ENCODE measurements at places on chromosomes 7 and 10.
A peak's percentile ranks its signal among the peaks of the same experiment; 100 is the strongest.

- no peak for DNase-seq
Observed at GRCh38 chr10:133466683-133467275, 13.0 kb downstream of the SCART1 start.

DNA sequence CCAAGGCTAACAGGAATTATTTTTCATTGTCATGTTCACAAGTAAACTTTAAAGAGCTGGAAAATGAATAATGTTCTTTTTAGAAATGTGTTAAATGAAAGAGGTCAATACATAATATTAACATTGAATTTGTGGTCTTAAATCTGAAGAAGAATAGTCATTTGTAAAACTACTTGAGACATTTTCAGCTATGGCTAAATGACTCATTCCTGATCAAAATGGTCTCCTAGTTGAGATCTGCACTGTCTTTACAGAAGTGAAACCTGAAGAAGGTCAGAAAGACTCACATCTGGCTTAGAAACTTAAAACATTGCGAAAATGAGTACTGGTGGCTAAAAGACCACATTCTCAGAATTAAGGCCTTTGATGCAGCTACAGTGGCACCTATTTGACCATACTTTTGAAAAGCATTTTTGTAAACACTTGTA lies 5.9 kb downstream of the PIK3CG start:
- peak; percentile 44 for DNase-seq

DNA sequence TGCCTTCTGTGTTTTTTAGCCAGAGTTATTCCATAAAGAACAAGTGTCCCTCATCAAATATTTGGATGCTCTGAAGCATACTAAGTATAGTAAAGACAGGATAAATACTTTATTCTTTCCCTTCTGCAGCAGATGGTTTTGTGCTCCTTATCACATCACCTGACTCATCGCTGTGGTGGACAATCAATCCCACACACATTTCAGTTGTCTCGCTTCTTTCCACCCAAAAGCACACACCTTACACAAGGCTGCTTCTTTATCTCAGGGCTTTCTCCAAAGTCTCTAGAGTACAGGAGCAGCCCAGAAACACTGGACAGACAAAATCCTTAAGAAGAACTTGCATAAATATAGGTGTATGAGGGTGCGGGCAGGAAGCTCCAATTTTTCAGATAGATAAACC lies 43.4 kb downstream of the IGF2BP3 start:
- no peak for DNase-seq

GRCh38 chr10:13873196-13873595 lies 286.4 kb downstream of the PRPF18 start:
- DNase-seq = no peak

DNA sequence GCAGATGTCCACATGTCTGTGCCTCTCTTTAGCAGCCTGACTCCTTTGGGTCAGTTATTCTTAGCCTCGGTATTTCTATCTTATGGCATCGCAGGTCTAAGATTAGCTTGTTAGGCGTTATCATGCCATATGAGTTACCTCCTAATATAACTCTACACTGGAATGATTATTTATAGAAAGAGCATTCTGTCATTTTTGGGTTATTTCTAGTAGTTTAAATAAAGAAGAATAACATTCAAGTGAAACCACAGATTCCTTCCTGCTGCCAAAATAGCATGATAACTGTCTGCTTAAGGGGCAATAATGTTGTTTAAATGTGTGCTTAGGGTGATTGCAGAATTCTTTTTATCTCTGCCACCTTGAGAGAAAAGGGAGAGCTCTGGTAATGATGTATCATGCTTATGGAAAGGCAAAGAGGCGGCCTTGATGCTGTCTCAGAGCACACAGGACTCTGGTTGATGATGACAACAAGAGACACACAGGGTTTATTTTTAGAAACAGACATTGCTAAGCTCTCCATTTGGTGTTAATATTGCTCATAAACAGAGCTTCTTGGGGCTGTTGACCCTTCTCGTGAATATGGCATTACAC lies 10.4 kb downstream of the HDAC9 start:
- DNase-seq = peak; percentile 48

DNA sequence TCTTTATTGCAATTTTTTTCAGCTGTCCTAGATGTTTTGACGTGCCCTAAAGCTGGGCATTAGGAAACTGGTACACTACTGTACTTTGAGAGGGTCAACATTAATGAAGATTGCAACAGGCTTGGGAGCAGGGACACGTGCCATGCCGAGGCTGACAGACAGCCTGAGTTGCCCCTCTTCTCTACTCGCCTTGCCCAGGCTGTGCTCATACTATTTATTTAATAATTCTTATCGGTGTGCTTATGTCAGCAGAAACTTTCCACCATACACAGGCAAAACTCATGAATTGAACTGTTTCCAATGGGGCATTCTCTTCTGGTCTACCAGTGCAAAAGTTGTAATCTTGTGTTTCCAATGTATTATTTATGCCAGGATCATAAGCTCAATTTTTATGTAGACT lies 24.4 kb downstream of the C7orf57 start:
- no peak for DNase-seq

DNA sequence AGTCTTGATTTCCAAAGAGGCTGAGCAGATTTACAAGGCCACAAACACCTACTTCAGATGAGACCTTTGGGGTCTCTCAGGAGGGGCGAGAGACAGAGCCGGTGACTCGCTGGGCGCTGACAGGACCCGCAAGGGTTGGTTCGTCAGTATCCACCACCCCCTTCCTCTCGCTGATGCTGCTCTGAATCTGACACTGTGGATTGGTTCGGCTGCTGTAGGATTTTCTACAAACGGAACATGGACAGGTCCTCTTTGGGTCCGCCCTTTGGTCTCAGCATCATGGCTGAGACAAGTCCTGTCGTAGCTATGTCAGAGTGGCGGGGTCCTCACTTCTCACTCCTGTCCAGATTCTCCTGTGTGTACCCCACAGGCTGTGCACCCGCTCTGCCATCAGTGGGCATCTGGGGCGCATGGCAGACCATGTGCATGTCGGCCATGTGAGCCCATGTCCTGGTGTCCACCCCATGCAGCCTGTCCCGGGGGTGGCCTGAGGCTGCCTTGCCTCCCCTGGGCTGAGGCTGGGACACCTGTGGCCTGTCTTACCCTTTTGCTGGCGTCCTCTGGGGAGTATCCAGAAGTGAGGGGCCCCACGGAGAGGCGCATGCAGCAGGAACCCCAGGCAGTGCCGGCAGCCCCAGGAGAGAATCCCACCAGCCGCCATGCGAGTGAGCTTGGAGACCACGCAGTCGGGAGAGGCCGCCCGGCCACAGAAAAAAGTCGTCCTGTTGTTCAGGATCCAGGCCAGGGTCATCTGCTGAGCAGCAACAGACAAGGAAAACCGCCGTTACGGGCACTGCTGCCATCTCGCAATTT lies 21.6 kb upstream of the FAM20C start:
- DNase-seq = no peak

- peak; percentile 41 for DNase-seq
Observed at GRCh38 chr10:60572511-60573194, 183.0 kb upstream of the ANK3 start.

DNA sequence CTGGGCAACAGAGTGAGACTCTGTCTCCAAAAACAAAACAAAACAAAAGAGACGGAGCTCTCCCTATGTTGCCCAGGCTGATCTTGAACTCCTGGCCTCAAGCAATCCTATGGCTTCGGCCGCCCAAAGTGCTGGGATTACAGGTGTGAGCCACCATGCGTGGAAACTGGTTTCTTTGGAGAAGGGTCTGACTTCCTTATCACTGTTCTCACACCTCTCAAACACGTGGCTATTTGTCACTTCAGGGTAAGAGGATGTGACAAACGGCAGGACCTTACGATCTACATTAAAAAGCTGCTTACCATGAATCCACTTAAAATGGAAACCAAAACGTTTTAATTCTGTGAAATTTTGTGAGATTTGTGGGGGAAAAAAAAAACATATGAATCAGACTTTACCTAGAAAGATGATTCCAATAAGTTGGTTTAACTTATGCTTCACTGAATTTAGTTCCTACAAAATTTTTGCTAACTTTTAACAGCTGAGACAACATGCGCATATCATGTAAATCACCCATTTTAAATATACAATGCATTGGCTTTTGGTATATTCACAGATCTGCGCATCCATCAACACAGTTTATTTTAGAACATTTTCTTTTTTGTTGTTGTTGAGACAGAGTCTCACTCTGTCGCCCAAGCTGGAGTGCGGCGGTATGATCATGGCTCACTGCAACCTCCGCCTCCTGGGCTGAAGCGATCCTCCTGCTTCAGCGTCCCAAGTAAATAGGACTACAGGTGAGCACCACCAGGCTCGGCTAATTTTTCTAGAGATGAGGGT lies 18.7 kb upstream of the FOXK1 start:
- DNase-seq = no peak

DNA sequence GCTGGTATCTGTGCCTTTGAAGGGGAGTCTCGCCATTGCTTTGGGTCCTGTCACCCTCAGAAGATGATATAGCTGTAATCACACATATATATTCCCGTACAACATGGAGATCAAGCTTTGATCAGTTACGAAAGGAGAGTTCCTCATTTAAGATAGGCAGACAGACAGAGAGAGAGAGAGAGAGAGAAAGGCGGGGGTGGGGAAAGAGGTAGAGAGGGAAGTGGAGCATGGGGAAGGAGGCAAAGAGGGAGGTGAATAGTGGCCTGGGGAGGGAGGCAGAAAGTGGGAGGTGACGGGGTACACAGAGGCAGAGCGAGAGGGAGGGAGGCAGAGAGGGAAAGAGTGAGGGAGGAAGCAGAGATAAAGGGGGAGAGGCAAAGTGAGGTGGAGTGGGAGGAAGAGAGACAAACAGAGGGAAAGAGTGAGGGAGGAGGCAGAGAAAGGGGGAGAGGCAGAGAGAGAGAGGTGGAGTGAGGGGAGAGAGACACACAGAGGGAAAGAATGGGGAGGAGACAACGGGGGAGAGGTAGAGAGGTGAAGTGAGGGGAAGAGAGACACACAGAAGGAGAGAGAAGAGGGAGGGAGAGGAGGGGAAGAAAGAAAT lies 44.6 kb upstream of the C1QL3 start:
- DNase-seq = no peak

- no peak for DNase-seq
Observed at GRCh38 chr10:131478377-131478989, 167.0 kb upstream of the TCERG1L start.

GRCh38 chr7:36637417-36637816 lies 86.9 kb downstream of the AOAH start:
- DNase-seq = no peak

DNA sequence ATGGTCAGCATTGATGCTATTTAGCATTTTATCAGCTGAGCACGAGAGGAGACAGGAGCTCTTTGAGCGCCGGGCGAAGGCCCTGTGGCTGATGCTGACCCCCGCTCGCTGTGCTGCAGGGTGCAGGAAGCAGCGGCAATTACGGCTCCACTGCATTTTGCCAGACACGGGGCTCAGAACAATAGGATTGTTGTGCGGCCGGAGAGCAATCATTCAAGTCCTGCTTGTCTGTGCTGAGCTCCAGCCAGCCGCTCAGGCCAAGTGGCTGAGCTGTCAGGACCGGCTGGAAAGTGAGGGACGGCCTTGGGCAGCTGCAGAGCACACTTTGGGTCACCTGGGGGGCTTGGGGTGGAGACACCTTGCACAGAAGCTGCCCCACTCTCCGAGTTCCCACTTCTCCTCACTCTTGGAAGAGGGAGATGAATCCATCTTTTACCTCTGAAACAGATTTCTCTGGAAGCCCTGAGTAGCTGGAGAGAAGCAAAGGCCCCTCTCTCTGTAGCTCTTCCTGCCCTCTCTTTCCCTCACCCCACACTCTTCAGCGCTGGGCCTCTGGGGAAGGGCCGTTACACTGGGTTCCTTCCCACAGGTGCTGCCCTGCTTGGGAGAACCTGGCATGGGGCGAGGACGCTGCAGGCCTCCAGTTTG lies 17.3 kb upstream of the ADARB2 start:
- no peak for DNase-seq

DNA sequence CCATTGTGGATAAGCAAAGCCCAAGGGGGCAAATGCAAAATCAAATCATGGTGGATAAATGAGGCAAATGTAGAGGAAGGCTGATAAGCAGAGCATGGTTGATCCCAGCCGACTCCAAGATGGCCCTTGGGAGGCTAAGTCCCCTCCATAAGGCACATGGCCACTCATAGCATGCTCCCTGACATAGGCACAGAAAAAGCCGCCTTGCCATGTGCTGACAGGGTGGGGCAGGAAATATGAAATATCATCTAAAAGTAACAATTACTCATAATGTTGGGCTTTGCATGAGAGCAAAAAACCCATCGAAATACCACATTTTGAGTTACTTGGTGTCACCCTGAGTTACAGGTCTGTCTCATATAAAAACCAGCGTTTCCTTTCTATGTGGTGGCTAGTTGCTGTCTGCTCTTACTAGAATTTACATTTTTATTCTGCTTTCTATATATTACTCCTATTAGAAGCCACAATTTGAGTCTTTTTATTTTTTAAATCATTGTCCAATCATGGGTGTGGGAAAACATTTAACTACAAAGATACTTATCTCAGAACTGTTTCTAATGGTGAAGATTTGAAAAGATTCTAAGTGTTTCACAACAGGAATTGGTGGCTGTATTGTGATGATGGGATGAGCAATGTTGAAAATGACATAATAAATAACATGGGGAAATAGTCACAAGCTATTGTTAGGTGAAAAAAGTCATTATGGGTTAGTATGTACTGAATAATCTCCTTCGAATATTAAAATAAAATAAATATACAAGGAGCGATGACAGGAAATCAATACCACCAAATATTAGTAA lies 102.7 kb downstream of the CUBN start:
- DNase-seq = peak; percentile 70

DNA sequence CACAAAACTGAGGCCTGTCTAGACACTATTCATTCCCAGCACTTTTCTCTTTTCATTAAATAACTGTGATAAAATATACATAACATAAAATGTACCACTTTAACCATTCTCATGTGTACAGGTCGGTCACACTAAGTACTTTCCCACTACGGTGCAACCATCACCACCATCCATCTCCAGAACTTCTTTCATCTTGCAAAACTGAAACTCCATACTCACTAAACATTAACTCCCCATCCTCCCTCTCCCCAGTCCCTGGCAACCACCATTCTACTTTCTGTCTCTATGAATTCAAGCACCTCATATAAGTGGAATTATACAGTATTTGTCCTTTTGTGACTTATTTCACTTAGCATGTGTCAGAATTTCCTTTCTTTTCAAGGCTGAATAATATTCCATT lies 53.0 kb downstream of the ARHGAP12 start:
- no peak for DNase-seq

- no peak for DNase-seq
Observed at GRCh38 chr10:96259150-96259549, 12.2 kb downstream of the BLNK start.

DNA sequence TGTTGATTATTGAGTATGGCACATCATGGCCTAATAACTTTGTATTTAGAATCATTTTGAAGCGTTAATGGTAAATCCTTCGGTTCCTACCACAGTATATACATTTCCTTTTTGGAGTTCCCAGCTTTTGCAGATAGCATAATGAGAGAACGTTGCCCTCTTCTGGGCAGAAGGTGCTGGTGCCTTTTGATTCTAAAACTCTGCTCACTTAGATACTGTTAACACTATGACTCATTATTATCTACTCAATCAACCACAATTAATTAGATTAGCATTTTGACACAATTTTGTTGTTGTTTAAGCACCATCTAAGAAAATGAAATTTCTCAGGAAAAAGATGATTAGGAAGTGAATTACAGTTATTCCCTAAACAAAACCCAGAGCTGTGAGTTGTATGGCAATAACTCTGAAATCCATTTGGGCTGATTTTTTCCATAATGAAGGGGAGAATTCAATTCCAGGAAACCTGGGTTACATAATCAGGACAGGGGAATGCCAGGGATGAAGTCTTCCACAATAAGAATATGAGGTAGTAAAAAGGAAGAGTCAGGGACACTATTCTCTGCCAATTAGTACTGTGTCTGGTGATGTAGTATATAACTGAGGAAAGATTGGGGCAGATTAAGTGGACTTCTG lies 11.5 kb upstream of the DLD start:
- DNase-seq = peak; percentile 64

- DNase-seq = no peak
Observed at GRCh38 chr7:4808026-4808425, 32.6 kb downstream of the AP5Z1 start.
